ENCODE measurements at places on chromosomes 16 and 17.

GRCh38 chr16:30760001-30760559, 1.8 kb downstream of the CFAP119 start:
- no peak for DNase-seq

DNA sequence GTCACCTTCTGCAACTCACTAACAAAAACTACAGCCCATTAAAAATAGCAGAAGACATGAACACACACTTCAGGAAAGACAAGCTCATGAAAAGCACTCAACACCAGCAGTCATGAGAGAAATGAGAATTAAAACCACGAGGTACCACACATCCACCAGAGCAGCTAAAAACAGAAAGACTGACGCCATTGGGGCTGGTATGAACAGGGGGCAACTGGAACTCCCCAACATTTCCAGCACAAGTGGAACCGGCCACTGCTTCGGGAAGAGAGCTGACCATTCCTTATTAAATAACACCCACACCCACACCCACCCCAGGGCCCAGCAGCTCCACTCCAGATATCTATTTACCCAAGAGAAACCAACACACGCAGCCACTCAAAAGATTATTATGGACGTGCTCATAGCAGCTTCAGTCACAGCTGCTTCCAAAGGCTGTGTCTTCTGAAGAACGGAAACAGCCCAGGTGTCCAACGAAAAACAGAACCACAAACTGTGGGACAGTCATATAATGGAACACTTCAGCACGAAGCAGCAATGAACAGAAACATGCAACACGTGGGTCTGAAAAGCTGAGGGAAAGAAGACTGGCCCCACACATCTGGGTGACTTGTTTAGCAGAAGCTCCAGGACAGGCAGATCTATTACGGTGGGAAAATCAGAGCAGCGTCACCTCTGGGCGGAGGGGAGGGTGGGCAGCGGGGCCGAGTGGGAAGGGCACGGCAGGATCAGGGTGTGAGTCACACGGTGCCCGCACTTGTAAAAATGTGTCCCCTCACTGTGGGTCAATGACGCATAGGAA, 41.1 kb downstream of the KLHDC4 start:
- no peak for DNase-seq

DNA sequence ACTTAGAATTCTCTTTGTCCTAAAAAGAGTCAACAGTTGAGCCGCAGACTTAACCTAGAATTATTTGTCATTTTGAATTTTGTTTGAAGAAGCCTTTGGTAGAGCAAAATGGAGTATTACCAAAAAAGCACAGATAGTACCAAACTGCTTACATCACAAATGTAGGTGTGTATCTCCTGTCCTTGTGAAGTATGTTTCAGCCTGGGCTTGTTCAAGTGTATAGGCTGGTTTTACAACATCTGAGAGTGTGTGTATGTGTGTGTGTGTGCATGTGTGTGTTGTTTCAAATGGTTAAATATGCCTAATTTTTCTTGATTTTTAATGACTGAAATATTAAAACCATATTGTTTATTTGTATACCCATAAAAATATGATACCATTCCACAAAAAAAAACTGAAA, 188.7 kb upstream of the AXIN2 start:
- no peak for DNase-seq

DNA sequence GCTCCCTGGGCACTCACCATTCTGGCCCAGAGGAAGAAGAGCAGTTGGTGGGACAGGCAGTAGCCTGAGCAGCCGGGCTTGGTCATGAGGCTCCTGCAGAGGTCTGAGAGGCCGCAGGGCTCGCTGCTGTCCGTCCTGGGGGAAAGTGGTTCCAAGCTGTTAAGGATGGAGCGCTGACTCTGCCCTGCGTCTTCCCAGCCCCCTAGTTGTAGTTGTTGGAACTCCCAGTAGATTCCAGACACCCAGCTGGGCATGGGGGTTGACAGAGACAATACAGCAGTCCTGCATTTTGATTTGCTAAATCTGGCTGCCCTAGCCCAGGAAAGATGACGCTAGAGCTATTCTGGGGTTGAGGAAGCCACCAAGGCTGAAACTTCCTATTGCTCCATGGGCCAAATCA, 7.3 kb downstream of the C16orf89 start:
- DNase-seq, result no peak

- DNase-seq, result no peak
Observed at GRCh38 chr16:4380119-4381063, 8.7 kb downstream of the VASN start.

- no peak for DNase-seq
Observed at GRCh38 chr17:42315402-42316156, 27.3 kb downstream of the STAT5A start.

GRCh38 chr17:79833110-79833450, 6.2 kb downstream of the CBX4 start:
- DNase-seq, result no peak

GRCh38 chr17:50219939-50220465, 18.6 kb upstream of the COL1A1 start:
- no peak for DNase-seq

GRCh38 chr16:48462106-48462740, 77.0 kb upstream of the SIAH1 start:
- DNase-seq, result no peak

GRCh38 chr16:80720804-80721371, 83.5 kb downstream of the CDYL2 start:
- no peak for DNase-seq

DNA sequence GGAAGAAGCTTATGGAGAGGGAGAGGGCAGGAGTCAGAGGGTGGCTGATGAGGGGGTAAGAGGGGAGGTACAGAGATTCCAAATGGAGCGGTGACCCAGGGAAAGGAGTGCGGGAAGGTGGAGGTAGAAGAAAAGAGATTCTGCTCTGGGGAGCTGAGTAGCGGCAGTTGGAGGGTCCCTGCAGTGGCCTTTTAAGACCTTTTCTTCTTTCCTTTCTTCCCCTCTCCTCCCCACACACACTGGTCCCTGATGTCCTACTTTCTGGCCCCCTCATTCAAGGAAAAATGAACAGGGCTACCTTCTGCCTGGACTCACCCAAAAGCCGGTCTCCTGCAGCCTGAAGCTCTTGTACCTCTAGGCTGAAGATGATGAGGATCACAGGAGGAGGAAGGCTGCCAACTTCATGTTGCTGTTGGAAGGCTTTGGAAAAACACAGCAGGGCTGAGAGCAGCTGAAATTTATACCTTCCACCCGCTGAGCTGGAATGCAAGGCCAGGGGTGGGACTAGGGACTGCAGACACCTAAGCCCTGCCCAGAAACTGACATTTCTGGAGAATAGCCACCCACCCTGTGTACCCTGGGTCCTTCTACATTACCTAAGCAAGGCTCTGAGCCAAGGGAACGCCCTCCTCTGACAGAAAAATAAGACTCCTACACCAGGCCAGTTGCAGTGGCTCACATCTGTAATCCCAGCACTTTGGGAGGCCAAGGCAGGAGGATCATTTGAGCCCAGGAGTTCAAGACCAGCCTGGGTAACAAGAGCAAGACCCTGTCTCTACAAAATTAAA, 9.4 kb upstream of the HEATR6 start:
- DNase-seq, result no peak

DNA sequence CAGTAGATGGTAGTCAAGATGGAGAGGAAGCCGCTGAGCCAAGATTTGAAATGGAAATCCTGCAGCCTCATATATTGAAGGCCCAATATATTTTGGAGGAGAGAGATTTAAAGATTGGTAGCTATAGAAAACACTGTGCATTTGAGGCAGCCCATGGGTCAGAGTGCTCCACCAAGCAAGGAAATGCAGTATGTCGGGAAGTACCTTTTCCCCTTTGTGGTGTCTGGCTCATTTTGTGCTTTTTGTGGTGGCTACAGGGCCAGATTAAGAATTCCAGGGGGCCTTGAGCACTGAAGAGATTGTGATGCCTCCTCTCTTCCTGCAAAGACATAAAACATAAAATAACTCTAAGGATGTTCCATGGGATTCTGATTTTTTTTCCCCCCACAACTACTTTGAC, 39.6 kb downstream of the CDRT15 start:
- no peak for DNase-seq

- DNase-seq, result no peak
Observed at GRCh38 chr17:45906237-45906636, 11.9 kb downstream of the MAPT start.

DNA sequence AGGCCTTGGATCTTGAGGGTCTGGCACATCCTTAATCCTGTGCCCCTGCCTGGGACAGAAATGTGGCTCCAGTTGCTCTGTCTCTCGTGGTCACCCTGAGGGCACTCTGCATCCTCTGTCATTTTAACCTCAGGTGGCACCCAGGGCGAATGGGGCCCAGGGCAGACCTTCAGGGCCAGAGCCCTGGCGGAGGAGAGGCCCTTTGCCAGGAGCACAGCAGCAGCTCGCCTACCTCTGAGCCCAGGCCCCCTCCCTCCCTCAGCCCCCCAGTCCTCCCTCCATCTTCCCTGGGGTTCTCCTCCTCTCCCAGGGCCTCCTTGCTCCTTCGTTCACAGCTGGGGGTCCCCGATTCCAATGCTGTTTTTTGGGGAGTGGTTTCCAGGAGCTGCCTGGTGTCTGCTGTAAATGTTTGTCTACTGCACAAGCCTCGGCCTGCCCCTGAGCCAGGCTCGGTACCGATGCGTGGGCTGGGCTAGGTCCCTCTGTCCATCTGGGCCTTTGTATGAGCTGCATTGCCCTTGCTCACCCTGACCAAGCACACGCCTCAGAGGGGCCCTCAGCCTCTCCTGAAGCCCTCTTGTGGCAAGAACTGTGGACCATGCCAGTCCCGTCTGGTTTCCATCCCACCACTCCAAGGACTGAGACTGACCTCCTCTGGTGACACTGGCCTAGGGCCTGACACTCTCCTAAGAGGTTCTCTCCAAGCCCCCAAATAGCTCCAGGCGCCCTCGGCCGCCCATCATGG, 4.0 kb upstream of the ADGRG3 start:
- no peak for DNase-seq

DNA sequence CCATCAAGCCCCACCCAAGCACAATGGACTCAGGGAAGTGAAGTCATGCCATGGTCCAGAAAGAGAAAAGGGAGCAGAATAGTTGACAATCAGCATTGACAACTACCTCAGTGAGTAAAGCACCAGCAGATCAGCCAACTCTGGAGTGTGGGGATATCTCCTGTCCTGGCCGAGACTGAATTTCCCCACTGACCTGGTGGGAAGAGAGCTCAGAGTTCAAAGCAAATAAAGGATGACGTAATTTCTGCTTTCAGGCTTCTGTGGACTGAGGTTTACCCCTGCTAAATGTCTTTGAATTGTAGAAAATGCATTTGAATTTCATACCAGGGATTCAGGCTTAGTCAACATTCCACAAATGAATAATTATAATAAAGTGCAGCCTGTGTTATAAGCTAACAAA, 152.9 kb downstream of the CBLN1 start:
- no peak for DNase-seq

DNA sequence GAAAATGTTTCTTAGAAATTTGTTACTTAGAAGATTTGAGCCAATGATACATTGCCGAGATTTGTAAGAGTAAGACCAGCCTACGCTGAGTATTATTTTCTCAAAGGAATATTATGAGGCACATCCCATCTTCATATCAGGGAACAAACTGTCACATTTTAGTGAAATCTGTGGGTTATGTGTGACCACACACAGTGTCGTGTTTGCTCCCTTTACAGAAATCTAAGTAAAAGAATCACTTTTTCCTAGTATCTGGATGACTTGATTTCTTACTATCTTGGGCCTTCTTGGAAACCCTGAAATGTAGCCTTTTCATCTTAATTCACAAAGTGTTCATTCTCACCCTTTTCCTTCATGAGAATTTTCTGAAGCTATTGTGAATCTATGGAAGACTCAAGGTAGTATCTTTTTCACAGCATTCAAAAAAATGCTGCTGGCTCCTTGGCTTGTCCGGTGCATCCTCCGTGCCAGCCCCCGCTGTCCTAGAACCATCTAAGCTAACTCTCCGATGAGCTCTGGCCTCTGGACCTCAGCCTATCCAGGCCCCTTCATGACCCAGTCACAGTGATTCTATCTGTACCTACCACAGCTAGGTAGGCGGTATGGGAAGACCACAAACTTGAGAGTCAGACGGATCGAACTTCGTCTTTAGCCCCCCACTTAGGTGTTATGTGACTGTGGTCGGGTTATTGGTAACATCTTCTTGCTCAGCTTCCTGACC, 524.3 kb downstream of the MAF start:
- DNase-seq, result no peak

DNA sequence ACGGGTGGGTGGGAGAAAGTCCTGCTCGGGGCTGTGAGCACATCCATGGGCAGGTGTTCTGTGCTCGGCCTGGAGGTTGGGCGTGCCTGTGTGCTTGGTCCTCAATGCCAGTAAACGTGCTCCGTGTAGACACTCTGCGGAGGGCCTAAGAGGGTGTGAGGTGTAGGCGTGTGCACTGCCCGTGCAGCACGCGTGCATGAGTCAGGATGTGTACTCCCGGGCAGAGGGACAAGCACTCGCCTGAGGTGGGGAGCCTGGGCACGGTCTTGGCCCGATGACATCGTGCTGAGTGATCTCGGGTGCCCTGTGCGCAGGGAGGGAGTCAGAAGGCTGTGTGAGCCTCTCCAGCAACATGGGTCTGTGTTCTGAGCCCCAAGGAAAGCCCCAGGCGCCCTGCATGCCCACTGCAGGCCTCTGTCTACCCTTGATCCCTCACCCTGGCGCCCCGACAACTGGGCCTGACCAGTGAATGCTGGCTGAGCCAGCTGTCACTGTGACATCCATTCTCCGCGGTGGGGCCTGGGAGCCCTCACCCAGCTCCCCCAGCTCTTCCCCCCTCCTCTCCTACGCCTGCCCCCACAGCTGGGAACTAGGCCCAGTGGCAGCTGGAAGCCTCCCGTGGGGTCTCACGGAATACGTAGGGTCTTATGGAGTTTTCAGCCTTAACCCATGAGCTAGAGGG, 23.5 kb upstream of the NXPH3 start:
- DNase-seq, result no peak

- no peak for DNase-seq
Observed at GRCh38 chr16:85571563-85571812, 41.6 kb upstream of the GSE1 start.

DNA sequence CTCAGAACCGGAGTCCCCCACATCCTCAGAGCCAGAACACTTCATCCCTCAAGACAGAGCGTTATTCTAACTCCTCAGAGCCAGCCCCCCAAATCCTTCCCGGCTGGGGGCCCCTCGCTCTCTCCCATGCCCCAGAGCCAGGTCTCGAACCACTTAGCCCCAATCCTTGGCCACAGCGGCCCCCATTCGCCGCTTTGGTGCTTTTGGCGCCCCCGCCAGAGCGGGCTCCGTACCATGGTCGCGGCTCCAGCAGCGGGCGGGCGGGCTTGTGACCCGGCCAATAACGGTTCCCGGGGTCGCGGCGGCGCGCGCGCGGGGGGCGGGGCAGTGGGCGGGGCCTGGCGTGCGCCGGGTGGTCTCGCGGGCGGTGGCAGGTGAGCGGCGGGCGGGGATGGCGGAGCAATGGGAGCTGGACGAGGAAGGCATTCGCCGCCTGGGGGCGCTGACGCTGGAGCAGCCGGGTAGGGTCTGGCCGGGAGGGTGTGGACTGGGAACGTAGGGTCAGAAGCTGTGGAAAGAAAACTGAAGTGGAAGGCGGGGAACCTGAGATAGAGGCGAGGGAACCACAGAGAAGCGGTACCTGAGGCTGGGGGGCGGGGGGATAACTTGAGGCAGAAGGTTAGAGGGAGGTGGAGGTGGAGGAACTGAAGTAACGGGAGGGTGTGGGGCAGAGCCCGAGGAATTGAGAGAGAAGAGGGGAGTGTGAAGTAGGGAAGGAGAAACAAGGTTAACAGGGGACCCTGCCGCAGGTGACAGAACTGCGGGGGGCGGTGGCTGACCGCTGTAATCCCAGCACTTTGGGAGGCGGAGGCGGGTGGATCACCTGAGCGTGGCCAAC, at the start of the genes KCTD19 and LRRC36:
KCTD19 (minus strand) TSS at position 270 of the 838 bp plus-strand sequence; CDS start at position 236, 34 bp downstream.
LRRC36 (plus strand) TSS at position 344 of the 838 bp plus-strand sequence; CDS start at position 392, 48 bp downstream.
- peak; percentile 13 for DNase-seq

GRCh38 chr16:65767125-65767524, 599.4 kb upstream of the CDH5 start:
- no peak for DNase-seq

All from activated CD4-positive, alpha-beta T cell treated with anti-CD3 and anti-CD28 coated beads for 24 hours (primary cell).